ENCODE measurements at places on chromosomes 11 and 22. TPM values are rescaled to one million over a fixed set of nuclear protein-coding genes. Genes with fewer than 3 reads are reported as not detected.

SHISA8 gene
- total RNA-seq = 1.1 TPM

P2RX6 gene
- total RNA-seq = 5.5 TPM

CYTH4 gene
- 7.0 TPM for total RNA-seq

MCHR1 gene
- total RNA-seq = 2.2 TPM

OR10S1 gene
- total RNA-seq = not detected

MIOX gene
- total RNA-seq = not detected

TUBA8 gene
- total RNA-seq = 266 TPM

DDI1 gene
- not detected for total RNA-seq

APOBEC3H gene
- not detected for total RNA-seq

FDX1 gene
- total RNA-seq = 16.3 TPM

CECR2 gene
- total RNA-seq = 5.2 TPM

CHRNA10 gene
- total RNA-seq = 0.42 TPM

PHF21B gene
- 1.9 TPM for total RNA-seq

RPL27A gene
- total RNA-seq = 805 TPM

C11orf91 gene
- total RNA-seq = 1.9 TPM

OR4C46 gene
- total RNA-seq = not detected

TMEM121B gene
- total RNA-seq = 0.56 TPM

MMP3 gene
- not detected for total RNA-seq

PNPLA3 gene
- total RNA-seq = 0.15 TPM

MUC2 gene
- total RNA-seq = not detected

DRICH1 gene
- total RNA-seq = 0.37 TPM

BIRC3 gene
- 11.9 TPM for total RNA-seq

HBD gene
- total RNA-seq = not detected

OR8G1 gene
- not detected for total RNA-seq

UPK2 gene
- total RNA-seq = not detected

PHLDB1 gene
- total RNA-seq = 123 TPM

NRIP3 gene
- 1.7 TPM for total RNA-seq

C11orf97 gene
- total RNA-seq = not detected

HTR3B gene
- not detected for total RNA-seq

ARHGAP20 gene
- 0.78 TPM for total RNA-seq

PGGHG gene
- total RNA-seq = 12.0 TPM

GPR152 gene
- total RNA-seq = not detected

OR51B4 gene
- not detected for total RNA-seq

MOGAT2 gene
- not detected for total RNA-seq

MAPK8IP1 gene
- 6.3 TPM for total RNA-seq

SYT9 gene
- total RNA-seq = 0.06 TPM

PCNX3 gene
- 15.6 TPM for total RNA-seq

CARD18 gene
- total RNA-seq = not detected

CCDC88B gene
- 5.9 TPM for total RNA-seq

SPDYC gene
- total RNA-seq = not detected

KDELR3 gene
- 8.3 TPM for total RNA-seq

OTOG gene
- total RNA-seq = not detected

CCDC157 gene
- total RNA-seq = 0.47 TPM

Measured in right cardiac atrium (tissue), 5 donors.